DND-41 (cell line): ENCODE measurements at places on chromosomes 11 and 22.
A peak's percentile ranks its signal among the peaks of the same experiment; 100 is the strongest.

- no peak for DNase-seq
Measured at GRCh38 chr11:2381494-2382128, 4.5 kb downstream of the CD81 start.

DNA sequence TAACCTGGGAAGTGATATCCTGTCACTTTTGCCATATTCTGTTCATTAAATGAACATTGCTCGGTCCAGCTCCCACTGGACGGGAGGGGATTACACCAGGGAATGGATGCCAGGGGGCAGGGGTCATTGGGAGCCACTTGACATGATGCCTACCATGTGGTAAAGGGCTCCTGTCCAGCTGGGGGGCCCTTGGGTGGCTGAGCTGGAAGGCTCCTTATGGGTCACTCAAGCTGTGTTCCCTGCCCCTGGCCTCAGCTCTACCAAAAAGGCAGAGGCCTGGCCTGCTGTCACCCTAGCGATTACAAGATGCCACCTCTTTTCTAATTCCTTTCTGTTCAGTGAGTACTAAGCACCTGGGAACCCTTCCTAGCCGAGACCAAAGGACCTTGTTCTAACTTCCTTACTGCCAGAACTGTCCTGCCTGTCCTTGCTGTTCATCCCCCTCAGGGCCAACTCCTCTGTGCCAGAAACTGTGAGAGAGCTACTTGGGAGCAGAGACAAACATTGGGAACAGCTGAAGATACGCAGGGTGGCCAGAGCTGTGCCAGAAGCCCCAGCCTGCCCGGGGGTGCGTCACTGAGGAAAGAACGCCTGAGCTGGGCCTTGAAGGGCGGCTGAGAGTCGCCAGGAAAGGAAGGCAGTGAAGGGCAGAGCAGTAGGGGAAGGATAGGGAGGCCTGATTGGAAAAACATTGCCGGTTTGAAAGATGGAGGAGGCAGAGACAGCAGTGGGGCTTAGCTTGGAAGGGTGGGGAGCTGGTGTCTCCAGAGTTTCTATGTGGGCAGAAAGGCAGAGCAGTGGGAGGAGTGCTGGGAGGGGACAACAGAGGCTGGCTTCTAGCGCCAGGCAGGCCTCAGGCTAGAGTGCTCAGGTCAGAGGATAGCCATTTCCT is 12.7 kb upstream of the UVRAG start:
- DNase-seq: no peak

GRCh38 chr11:78499971-78500370 is 74.7 kb downstream of the NARS2 start:
- no peak for DNase-seq

DNA sequence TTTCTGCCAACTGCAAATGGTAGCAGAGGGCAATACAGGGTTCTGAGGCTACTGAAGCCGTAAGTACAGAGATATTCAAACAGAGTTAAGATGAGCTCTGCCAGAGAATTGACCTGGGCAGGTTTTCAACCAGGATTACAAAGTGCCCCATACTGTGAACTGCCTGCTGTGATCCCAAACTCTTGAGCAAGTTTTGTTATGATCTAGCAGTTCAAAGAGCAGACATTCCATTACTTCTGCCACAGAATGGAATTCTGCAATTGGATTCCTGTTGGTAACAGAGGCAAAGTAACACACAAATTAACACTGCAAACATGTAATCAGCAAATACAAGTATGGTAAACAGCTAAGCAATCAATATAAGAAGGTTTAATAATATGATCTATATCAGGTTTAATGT is 31.2 kb downstream of the ALG9 start:
- no peak for DNase-seq

DNA sequence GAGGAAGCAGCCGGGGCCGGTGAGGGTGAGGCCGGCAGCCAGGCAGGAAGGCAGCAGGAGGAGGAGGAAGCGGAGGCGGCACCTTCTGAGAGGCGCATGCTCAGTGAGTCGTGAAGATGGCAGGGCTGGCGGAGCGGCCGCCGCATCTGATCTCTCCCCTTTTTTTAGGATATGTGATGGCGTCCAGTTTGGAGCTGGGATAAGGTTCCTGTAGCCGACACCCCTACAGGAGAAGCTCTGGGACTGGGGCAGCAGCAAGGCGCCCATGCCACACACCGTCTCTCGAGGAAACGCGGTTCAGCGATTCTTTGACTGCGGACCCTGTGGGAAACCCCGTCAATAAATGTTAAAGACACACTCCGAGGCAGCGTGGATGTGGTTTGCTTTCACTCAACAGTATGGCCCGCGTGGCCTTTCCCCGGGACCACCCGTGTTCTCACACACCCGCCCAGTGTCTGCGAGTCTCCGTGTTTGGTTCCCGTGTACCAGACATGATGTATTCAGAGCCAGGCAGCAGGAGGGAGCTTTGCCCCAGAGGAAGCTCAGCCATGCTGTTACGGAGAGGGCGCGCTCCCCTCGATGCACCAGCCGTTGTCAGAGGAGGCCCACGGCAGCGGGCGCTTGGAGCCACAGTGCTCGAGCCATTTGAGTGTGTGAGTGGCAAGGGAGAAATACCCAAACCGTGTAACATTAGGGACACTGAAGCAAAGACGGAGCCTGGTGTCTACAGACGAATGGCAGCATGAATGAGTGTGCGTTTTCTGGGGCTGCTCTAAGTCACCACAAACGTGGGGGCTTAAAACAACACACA is 27.7 kb upstream of the PARVB start:
- no peak for DNase-seq

- DNase-seq: no peak
Measured at GRCh38 chr11:75349521-75350116, 1.8 kb downstream of the ARRB1 start.

GRCh38 chr11:21582791-21583190 is 610.1 kb upstream of the ANO5 start:
- DNase-seq: peak; percentile 50

DNA sequence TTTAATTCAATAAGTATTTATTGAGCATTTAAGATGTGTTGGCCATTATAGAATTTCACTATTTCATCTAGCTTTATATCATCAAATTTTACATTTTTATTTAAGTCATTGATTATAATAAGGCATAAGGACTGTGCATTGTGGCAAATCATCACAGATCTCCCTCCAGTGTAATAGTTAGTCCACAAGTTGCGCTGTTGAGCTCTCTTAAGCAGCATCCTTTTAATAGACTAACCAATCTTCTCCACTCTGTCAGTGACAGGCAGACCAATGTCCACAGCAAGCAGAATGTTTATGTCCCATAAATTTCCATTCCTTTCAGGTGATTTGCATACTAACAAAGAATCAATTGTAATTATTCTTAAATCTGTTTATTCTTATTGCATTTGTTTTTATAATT is 595.3 kb upstream of the CCDC90B start:
- DNase-seq: no peak

- DNase-seq: no peak
Measured at GRCh38 chr11:10600570-10601248, 32.2 kb upstream of the LYVE1 start.
